Hindlimb muscle (tissue), 1 donor: ENCODE measurements at places on chromosomes 3 and 15. TPM values are rescaled to one million over a fixed set of nuclear protein-coding genes. Genes with fewer than 3 reads are reported as not detected.

Gene IL17RE
- 3.1 TPM for polyA plus RNA-seq

Gene GOLGA8H
- polyA plus RNA-seq: 1.1 TPM

Gene GPR27
- polyA plus RNA-seq: 3.2 TPM

Gene TNNC1
- 467 TPM for polyA plus RNA-seq

Gene SPATA12
- polyA plus RNA-seq: 0.08 TPM

Gene AQP9
- 0.12 TPM for polyA plus RNA-seq

Gene GPX1
- polyA plus RNA-seq: 146 TPM

Gene ITIH3
- polyA plus RNA-seq: 1.1 TPM

Gene HHLA2
- not detected for polyA plus RNA-seq

Gene KNG1
- polyA plus RNA-seq: 0.06 TPM

Gene SLC41A3
- 38.9 TPM for polyA plus RNA-seq
